ENCODE measurements at places on chromosomes 5 and 9.

DNA sequence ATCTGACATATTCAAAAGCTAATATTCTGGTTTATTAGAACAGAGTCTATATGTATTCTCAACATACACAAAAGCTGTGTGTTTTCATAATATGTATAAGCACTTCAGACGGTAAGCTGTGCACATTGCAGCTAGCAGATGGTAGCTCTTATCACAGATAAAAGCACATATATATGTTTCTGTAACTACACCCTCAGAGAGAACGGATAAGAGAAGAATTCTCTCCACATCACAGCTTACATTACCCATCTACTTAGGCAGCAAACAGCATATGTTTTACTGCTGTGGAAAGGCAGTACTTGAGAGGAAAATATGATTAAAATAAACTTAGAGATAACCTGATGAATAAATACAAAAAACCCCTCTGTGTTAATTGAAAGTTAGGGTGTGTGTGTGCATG is 450.9 kb upstream of the ZNF608 start:
- DNase-seq = no peak

DNA sequence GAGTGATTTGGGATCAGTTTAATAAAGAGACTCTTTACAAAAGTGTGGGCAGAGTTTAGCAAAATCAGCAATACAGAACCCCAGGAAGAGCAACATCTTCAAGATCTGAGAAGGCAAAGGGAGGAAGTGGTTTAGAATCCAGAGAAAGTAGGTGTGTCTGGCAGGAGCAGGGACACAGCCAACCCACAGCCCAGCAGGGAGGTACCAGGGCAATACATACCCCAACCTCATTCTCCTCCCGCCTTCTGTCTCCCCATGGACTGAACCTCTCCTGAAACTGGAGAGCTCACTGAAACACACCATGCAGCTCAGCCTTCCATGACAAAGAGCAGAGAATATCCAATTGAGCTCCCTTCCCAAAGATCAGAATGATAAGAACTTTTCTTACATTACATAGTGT is 283.4 kb downstream of the PRELID2 start:
- no peak for DNase-seq

DNA sequence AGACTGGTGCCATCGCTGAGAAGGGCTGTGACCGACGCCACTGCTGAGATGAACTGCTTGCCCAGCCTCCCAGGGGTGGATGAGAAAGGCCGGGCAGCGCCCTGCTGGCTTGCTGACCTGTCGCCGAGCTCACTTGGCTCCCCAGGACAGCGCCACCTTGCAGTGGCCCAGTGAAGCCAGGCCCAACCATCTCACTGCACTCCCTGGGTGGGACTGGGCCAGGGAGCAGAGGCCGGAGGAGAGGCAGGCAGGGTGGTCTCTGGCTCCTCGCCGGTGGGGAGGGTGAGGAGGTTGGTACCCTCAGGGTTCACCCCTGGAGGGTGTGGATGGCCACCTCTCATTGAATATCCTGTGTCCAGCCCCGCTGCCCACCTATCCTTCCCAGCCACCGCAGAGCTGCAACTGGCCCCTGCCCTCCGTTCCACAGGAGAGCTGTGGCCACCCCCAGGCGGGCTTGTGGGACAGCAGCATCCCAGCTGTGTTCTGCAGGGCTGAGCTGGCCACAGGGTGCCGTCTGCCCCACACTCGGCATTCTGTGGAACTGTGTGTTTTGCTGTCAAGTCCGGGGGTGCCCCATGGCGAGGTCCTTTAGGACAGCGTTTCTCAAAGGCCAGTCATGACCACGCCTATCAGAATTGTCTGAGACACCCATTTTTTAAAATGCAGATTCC is 41.0 kb upstream of the FCN2 start:
- DNase-seq = no peak

DNA sequence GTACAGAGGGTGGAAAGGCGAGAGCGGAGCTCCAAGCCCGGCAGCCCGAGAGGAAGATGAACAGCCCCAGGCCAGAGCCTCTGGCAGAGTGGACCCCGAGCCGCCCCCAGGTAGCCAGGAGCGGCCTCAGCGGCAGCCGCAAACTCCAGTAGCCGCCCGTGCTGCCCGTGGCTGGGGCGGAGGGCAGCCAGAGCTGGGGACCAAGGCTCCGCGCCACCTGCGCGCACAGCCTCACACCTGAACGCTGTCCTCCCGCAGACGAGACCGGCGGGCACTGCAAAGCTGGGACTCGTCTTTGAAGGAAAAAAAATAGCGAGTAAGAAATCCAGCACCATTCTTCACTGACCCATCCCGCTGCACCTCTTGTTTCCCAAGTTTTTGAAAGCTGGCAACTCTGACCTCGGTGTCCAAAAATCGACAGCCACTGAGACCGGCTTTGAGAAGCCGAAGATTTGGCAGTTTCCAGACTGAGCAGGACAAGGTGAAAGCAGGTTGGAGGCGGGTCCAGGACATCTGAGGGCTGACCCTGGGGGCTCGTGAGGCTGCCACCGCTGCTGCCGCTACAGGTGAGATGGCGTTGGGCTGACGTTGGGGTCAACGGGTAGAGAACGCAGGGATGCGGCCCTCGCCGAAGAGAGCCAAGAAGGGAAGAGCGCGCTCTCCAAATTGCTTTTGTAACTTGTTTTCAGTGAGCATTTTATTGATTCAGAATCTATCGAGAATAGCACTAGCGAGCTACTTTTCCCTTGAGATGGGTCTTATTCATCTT is at the start of gene PTGER4:
TSS of gene PTGER4 (plus strand) at position 3 of the 769 bp plus-strand sequence. CDS start 1,079 bp downstream, outside the sequence.
- no peak for DNase-seq

GRCh38 chr5:88948746-88949600 is 66.0 kb upstream of the MEF2C start:
- DNase-seq = no peak

DNA sequence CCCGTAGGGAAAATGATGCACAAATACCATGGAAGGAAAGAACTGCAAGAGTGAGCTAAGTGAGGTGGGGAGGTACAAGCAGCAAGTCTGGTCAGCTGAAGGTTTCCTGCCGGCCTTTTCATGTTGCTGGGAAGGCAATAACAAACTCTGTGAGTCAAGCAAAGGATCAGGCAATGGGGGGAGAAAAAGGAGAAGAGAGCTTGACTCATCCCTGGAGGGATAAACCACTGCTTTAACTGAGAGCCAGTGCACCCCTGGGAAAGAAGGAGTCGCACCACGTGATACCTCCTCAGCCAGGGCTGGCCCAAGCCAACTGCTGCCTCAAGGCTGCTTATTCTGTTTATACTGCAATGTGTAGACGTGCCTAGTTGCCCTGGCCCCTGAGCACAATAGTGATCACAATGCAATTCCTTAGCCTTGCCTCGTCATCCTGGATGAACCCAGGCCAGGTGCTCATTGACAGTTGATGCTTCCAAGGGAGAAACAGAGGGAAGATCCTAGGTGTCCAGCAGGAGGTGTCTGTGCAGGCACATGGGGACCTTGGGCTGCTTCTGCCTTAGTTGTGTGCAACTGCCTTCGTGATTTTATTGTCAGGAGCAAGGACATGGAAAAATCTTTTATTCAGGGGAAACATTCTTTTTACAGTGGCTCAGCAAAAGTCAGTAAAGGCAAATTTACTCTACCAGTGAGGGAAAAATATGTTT is 203.0 kb upstream of the TUT7 start:
- no peak for DNase-seq

- DNase-seq = no peak
These were observed 18.0 kb downstream of the CLTA start for GRCh38 chr9:36208521-36209253.

DNA sequence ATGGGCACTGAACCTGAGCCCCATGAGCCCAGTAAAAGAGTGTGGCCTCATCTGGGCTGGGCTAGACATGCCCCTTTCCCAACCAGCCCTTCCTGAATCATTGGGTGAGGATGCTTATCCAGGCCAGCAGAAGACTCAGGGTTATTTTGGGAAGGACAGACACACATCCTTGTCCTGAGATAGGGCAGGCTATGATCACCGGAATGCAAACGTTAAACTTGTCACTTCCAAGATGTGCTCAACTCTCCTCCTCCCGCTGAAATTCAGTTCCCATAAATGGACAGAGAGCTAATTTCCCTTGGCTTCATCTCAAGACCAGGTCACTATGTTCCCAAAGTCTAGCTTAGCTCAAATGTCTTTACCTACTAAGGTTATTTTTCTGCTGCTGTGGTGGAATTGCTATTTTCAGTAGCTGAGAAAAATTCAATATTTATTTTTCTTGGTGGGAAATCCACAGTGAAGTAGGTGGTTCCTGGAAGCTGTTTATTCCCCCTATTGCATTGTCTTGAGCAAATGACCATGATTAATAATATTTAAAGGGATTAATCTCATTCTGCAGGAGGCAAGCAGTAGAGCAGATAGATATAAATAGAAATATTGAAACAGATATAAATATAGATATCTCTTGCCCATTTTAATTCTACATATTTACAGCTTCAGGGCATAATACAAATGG is 70.0 kb downstream of the NXNL2 start:
- no peak for DNase-seq

DNA sequence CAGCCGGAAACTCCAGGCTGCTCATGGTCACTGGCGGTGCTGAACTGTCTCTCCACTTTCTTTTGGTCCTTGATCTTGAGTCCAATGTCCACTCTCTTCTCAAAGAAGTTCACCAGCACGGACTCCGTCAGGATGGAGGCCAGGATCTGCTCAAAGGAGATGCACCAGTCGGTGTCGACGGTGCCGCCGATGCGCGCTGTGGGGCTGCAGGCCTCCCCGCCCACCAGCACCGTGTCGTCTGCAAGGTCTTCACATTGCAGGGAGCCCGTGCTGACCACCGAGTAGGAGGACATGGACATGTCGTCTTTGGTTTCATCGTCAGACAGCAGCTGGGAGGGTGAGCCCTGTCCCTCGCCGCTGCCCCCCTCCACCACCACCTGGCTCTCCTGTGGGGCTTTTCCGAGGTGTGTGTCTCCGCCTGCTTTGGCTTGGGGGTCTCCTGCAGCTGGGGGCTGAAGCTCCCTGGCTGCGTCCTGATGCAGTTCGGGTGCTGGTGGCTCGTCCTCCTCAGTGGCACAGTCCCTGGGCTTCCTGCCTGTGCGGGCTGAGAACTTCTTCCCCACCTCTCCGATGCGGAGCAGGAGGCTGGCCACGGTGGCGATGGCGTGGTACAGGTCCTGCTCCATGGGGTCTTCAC is 5.0 kb upstream of the MRNIP start:
- no peak for DNase-seq

DNA sequence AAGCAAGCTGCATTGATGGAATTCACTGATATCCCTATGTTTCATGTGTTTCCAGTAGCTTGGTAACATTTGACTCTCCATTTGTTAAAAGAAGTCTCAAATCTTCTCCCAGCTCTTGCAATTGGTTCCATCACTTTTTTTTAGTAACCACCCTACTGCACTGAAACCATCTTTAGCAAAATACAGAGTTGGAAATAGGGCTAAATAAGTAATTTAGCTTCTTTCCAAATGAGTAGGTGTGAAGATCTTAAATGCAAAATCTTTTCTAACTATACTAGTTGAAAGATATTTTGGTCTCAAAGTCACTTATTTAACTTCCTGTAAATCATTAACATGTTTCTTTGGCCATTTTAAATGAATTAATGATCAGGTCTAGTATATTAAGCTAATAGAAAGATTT is 138.1 kb downstream of the DIRAS2 start:
- DNase-seq = no peak

GRCh38 chr5:174281089-174281760 is 235.7 kb downstream of the NSG2 start:
- no peak for DNase-seq

- DNase-seq = no peak
These were observed 157.2 kb upstream of the CD180 start for GRCh38 chr5:67353500-67354450.

DNA sequence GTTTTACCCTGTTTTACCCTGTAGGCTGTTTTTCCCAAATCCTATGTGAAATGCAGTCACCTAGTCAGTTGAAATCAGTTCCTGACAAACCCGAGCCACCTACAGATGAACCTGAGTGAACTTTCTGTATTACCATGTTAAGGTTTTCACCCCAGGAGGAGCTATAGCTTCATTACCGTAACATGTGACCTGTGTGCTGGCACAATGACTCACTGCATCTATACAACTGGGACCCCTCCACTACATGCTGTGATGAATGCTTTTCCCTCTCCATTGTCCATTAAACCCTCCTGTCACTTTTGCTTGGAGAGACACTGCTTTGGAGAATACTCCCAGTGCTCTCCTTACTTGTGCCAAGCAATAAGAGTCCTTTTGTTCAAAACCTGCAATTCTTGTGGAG is 1974.8 kb downstream of the EFNA5 start:
- no peak for DNase-seq

DNA sequence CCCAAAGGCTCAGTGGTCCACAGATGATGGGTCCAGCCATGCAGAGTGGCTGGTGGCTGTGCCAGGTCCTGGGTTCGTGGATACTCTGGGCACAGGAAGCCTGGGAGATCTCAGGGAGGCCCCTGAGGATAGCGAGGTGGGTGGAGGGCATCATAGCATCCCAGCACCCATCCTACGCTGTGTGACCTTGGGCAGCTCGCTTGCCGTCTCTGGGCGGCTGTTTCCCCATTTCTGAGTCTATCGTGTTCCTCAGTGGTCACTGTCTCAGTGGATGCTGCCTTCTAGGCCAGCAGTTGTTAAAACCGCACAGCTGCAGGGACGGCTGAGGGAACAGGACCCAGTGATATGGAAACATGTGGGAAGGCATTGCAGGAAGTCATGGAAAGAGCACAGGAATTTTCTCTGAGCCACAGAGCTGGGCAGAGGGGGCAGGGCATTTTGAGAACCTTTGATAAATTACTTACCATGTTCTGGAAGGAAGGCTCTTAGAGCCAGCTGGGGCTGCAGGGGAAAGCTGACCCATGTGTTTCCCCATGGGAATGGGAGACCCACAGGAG is 86.4 kb upstream of the COL5A1 start:
- no peak for DNase-seq

DNA sequence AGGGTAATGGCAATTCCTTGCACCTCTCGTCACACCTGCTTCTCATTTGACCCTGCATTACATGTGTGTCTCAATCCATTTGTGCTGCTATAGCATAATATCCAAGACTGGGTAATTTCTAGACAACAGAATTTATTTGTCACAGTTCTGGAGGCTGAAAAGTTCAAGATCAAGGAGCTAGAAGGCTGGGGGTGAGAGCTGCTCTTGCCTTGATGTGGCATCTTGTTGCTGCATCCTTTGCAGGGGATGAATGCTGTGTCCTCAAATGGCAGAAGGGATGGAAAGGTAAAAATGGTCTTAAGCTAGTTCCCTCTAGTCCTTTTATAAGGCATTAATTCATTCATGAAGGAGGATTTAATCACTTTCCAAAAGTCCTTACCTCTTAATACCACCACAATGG is 323.7 kb upstream of the RPS23 start:
- DNase-seq = no peak

GRCh38 chr5:140341591-140341990 is 4.8 kb downstream of the HBEGF start:
- no peak for DNase-seq

GRCh38 chr9:127390563-127390962 is 6.4 kb upstream of the SLC2A8 start:
- DNase-seq = no peak

GRCh38 chr5:107597247-107597646 is 73.5 kb downstream of the EFNA5 start:
- no peak for DNase-seq

- no peak for DNase-seq
These were observed 77.9 kb upstream of the ATP10B start for GRCh38 chr5:160929906-160930305.
